ENCODE measurements at places on chromosomes 13 and 19.

- no peak for DNase-seq
These were observed 32.7 kb upstream of the CYSLTR2 start for GRCh38 chr13:48621056-48621455.

DNA sequence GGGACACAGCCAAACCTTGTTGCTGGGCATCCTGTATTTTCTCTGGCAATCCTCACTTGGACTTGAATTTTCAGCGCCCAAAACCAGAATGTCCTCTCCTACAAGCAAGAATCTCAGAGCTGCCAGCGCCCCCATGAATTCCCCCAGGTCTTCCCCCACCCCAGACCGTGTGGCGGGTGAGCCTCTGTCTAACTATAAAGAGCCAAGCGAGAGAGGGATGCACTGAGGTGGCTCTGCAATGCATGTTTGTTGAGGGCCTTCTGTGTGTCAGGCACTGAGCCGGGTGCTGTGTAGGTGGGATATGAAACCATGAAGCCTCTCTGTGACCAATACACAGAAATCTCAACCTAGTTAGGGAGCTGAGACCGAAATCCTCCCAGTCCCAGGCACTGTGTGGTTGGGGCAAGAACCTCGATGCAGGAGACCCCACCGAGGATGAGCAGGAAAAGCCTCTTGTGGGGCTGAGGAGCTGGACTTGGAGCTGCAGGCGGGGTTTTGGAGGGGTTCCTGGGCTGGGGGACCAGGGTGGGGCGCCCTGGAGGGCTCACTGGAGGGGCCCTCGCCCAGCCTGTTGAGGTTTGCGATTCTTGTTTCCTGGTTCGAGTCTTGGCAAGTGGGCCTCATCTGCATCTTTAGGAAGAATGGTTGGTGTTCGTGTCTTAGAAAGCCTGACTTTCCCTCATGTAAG, 12.4 kb upstream of the PROZ start:
- DNase-seq = no peak

DNA sequence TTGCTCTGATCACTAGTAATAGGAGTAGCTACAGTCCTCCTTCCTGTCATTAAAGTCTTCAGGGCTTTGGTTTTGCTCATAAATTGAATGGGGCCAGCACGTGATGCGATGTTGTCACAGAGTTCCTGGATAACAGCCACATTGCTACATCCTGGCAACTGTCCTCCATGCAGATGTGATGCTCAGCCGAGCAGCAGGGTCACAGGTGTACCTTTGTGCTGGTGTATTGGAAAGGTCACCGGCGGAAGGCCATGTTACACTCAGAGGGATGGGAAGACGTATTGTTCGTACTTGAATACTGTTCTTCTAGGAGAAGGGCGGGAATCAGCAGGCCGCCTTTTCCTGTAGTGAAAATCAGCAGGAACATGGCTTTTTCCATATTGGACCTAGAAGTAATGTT, 713.8 kb upstream of the GPC6 start:
- no peak for DNase-seq

GRCh38 chr13:83557845-83558244, 324.4 kb downstream of the SLITRK1 start:
- no peak for DNase-seq

- DNase-seq = no peak
These were observed 22.2 kb downstream of the ZNF175 start for GRCh38 chr19:51593138-51593890.

DNA sequence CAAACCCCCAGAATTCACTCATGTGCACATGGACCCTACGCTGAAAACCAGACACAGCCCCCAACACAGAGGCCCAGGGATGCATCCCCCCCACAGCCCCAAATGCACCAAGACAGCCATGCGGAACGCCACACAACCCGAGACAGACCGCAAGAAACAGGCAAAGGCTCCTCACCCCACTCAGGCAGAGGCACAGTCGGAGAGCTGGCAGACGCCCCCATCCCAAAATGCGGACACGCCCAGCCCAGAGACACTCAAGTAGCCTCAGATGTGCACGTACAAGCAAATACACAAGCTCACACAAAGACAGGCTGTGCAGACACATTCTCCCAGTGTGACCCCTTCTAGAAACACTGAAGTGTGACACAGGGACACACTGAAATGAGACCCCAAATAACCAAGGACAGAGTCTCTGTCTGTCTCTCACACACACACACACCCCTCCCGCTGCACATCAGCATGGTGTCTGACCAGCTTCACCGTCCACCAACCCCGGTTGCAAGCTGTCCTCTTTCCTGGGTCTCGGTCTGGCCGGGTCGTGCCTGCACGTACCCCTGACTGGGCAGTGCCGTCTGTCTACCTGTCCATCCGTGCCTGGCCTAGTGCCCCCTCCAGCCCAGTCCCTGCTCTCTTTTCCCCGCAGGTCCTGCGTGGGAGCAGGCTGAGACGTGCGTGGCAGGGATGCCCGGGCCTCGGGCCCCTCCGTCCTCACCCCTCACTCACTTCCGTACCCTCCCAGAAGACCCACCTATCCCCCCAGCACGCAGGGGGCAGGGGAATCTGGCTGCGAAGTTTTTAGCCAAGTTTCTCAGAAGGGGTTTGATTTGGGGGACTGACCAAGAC, 16.1 kb downstream of the ERFL start:
- no peak for DNase-seq

- DNase-seq = no peak
These were observed 67.1 kb downstream of the KDM4B start for GRCh38 chr19:5035793-5036697.

DNA sequence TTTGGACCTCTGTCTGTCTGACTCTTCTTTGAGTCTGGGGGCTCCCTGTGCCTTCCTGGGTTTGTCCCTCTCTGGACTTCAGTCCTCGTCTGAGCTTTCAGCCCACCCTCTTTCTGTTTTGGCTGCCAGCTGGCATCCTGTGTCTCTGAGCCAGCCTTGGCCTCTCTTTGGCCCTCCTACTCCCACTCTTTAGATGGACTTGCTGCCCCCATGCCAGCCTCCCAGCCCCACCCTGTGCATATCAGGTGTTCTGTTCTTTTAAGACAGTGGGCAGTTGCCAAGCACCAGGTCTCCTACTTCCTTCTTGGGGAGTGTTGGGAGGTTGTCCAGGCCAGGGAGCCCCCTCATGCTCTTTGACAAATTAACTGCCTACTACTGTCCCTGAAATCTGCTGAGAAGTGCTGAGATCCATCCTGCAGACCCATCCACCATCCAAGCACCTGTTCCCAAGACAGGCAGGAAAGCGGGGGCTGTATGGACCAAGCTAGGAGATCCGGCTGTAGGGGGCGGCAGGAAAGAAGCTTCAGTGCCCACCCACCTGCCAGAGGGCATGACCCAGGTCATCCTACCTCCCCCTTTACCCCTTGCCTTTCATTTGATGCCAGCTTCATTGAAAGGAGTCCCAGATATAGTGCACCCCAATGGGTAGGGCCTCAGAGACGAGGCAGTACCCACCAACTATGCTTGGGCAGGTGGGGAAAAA, 9.6 kb downstream of the CIC start:
- DNase-seq = no peak

DNA sequence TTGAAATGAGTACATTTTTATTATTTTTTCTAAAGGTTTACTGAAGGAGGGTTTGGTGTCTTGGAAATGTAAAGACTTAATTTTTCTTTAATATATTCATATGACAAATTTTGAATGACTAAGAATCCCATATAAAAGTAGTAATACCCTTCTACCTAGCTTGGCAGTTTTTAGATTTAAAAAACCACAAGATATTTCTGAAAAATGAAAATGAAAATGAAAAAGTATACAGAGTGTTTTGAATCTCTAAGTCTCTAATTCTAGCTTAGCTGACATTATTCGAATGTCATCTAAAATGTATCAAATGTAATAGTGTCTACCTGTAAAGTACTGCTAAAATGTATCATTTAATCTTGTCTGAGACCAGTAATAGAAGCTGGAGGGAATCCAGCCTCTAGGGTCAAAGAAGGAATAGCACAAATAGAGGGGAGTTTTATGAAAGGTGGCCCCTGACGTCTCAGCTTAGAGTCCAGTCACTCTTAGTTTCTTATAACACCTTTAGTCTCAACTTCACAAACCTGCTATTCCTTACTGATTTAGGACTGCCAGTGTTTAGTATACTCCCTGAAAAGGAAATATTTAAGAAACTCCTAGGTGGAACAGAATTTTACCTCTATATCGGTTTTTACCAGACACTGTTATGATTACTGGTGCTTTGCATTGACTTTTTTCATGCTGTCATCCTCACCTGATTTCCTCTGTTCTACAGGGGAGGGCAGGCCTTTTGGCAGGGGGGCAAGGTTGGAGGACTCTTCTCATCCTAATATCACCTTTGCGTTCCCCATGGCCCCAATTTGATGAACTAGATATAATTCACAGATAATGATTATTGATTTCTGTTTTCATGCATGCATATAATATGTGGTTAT, 16.2 kb upstream of the MIR17HG start:
- no peak for DNase-seq

DNA sequence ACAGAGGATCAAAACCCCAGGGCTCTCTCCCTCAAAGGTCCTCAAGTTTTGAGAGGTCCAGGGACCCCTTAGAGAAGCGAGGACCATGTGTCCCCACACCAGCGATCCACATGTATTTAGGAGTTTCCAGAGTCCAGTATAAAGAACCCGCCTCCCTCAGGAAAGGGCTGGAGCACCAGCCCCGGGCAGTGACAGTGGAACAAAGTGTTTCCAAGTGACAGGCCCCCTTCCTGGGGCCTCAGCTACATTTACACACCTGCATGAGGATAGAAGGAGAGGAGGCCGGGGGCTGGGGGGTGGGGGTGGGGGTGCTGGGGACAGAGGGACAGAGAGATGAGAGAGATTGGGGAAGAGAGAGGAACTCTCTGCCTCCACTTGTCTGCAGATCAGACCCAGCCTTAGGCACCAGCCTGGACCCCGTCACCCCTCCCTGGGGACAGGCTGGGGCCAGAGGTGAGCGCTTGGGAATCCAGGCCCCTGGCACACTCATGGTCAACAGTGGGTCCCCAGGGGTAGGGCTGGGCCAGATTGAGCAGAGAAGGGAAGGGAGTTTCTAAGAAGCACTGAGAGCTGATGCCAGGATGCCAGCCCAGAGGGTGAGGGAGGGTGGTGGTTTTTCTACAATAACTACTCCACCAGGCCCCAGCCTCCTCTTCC, 802 bp downstream of the BCAM start:
- DNase-seq = no peak

GRCh38 chr13:32587811-32588170, 1.5 kb downstream of the PDS5B start:
- no peak for DNase-seq

DNA sequence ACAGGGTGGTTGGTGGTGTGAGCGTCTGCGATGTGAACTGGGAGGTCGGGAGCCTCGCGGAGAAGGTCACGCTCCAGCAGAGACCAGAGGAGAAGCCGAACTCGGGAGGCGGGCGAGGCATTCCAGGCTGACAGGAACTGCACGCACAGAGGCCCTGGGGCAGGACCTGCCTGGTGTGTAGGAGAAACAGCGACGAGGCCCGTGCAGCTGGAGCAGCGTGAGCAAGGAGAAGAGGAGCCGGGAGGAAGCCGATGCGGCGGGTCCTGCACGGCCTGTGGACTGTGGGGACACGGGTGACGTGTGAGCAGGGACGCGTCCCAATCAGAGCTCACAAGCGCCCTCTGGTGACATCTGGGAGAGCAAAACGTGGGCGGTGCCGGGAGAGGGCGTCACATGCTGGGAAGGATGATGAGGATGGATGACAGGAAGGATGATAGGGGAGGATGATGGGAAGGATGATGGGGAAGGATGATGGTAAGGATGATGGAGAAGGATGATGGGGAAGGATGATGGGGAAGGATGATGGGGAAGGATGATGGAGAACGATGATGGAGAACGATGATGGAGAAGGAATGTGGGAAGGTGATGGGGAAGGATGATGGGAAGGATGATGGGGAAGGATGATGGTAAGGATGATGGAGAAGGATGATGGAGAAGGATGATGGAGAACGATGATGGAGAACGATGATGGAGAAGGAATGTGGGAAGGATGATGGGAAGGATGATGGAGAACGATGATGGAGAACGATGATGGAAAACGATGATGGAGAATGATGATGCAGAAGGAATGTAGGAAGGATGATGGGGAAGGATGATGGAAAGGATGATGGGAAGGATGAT, 16.1 kb upstream of the MADCAM1 start:
- no peak for DNase-seq

- DNase-seq = peak; percentile 59
These were observed 16.0 kb upstream of the MRI1 start for GRCh38 chr19:13748169-13748828.

Data from stimulated activated effector memory CD8-positive, alpha-beta T cell treated with anti-CD3 and anti-CD28 coated beads, Interleukin-12 subunit alpha, Interleukin-12 subunit beta, amount 100 ng/mL, for 72 hours (primary cell).